ENCODE measurements at places on chromosomes 4 and X. TPM values are rescaled to one million over a fixed set of nuclear protein-coding genes. Genes with fewer than 3 reads are reported as not detected.

DNA sequence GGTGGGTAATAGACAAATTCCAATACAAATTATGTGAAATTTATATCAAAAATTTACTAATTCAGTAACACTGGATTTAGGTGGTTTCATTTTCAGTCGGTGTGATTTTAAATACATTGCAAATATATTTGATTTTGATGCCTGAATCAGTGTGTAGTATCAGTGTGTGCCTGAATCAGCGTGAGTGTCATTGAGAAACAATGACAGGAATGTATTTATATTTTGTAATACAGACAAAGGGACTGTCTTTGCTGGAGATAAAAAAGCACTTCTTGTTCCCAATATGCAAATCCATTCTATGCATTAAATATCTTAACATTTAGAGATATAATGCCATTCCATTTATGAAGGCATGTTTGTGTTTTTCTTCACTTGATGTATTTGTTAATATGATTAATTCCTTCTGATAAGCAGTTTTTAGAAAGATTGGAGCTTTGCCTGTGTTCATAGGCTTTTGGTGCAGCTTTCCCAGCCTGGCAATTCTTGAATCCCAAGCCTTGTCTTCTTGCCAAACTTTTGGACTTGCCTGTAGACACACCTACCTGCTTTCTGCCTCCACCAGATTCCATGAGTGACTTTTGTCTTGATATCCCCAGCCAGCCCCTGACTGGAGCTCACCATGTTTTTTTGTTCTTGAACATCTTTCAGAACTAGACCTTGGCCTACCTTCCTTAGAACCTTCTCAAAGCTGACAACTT is 243.8 kb downstream of the ADGRL3 start:
- DNase-seq, result no peak

The NPY2R gene
- total RNA-seq, result not detected

DNA sequence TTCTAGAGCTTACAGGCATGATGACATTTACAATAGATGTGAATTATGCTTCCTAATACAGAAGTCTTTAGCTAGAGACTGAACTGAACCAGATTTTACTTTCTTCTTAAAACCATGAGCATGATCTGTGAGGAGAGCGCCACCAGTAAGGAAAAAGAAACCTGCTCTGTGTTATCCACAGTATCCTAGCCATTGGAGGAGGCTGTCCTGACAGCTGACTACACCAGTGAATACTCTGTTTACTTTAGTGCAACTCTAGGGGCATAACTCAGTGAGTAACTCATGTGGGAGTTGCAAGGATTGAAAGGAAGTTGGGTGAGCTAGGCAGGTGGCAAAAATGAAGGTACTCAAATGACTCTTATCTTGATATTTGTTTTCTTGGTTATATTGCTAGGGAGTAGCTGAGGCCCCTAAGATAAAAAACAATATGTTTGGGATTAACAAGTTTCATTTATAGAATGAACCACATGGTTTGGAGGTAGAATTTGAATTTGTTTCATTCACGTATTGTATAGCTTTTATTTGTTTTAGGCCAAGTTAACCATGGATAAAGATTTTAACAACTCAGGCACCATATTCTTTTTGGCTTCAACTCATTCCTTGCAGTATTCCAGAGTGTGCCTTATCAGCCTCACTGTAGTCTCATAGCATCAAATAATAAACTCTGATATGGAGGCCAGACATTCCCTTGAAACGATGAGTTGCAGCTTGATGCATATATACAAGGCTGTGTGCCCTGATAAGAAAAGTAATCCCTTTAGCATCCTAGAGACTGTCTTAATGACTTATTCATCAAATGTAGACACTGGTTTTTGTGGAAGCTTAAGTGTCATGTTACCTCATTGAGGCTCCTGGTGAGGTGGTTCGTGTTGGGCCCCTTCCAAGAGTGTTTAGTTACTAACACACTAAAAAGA is 2.5 kb downstream of the BMP3 start:
- no peak for DNase-seq

GRCh38 chr4:53490965-53491622 is 100.2 kb downstream of the LNX1 start:
- DNase-seq, result peak; percentile 27

DNA sequence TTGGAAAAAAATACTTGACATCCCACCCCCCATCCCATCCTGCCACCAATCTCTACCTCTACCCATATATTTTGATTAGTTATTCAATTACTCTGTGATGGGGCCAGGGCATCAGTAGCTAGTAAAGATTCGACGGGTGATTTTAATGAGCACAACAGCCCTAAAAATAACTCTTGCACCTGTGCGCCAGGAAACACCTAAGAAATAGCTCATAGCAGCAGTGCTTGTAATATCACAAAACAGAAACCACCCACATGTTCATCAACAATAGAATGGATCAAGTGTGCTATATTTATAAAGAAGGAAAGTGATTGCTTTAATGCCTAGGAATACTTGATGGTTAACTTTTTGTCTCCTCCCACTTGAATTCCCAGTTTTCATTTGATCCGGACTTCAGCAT is 225.6 kb upstream of the LCORL start:
- DNase-seq, result no peak

The WDR1 gene
- 223 TPM for total RNA-seq

DNA sequence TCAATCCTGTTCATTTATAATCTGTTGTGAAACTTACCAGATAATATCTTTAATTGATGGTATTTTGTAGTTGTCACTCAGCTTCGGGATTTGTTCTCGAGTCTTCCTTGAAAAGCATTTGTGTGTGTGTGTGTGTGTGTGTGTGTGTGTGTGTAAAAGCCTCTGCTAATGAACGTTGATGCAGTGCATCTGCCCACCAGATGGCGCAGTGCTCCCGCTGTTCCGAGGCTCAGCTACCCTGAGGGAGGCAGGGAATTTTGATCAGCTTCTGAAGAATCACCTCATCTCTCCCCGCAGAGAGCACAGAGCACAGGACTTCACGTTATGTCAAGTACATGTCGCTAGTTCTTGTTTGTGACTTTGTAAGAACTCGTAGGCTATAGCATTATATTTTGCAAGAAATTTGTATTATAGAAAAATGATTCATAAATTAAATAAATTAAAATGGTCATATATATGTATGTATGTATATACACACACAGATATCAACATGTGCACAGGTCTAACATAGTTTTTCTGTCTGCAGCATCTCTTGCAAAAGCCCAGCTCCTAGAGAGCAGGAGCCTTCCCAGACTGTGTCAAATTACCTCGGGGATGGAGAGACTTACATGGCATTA is 316.7 kb upstream of the IGFBP7 start:
- DNase-seq, result peak; percentile 19

The ART3 gene
- not detected for total RNA-seq

The IGFBP7 gene
- total RNA-seq, result 0.91 TPM

DNA sequence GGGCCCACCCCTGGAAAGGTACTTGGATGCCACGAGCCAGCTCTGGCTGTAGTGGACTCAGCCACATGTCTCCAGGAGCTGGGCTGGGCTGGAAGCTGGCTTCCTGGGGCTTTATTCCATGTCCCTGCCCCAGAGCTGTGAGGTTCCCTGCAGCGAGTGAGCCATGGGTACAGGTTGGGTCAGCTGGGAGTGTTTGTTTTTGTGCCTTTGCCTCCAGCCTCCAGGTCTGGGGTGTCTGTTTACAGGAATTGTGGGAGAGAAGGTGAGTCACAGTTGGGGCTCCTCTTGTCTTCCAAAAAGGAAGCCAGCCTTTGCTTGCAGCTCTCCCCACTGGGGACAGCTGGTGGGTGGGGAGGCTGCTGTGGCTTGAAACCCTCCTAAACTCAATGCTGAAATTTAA is 21.5 kb downstream of the SORCS2 start:
- DNase-seq, result no peak

The CC2D2A gene
- 13.0 TPM for total RNA-seq

The CITED1 gene
- total RNA-seq, result 2.8 TPM

The SPARCL1 gene
- 0.96 TPM for total RNA-seq

DNA sequence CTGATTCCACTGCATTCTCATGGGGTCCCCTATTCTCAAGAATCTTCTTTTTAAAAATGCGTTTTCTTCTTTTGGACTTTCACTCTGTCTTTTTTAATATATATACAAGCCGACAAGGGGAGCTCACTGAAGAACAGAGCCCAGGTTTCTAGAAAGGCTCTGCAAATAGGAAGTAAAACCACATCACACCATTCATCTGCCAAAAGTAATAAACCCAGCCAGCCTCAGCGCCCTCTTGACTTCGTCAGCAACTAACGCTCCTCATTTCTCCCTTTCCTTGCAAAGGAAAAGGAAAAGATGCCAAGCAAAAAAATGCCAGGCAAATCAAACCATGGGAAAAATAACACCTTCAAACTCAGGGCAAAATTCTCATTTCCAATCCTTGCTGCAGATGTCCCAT is 136.4 kb downstream of the HHIP start:
- no peak for DNase-seq

GRCh38 chrX:73577361-73577760 is 14.4 kb downstream of the CHIC1 start:
- no peak for DNase-seq

GRCh38 chrX:13389501-13389900 is 69.6 kb upstream of the ATXN3L start:
- DNase-seq, result no peak

DNA sequence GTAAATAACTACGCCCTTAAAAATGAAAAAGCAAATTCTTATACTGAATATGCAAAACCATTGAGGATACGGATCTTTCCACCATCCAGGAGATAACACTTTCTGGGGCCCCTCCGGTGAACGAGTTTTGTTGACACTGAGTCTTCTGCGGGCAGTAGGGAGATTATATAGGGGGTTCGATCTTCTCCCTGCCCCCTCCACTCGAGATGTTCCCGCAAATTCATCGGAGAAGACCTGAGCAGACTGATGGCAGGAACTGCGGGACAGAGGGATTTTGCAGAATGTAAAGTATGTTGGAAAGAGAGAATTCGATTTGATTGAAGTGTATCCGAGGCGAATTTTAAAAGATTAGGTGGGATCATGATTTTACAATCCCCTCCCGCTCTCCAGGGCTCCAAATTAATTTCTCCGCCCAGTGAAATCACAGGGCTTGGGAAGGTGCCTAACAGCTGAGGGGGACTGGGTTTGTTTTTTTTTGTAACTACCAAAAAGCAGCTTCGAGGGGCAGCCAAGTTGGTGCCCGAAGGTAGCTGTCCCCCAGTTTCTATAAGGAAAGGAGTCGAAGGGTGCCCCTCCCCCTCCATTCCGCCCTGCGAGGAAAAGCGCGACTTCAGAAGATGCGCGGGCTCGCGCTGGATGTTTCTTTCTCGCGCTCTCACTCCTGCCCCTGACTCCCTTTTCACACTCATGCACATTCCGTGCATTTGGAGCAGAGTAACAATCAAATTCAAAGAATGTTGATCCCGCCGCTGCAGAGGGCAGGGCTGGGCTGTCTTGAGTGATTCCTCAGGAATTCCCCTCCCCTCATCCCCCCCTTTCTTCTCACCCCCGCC is 1.2 kb downstream of the TMEM255A start:
- DNase-seq, result no peak

The PJA1 gene
- total RNA-seq, result 15.7 TPM

DNA sequence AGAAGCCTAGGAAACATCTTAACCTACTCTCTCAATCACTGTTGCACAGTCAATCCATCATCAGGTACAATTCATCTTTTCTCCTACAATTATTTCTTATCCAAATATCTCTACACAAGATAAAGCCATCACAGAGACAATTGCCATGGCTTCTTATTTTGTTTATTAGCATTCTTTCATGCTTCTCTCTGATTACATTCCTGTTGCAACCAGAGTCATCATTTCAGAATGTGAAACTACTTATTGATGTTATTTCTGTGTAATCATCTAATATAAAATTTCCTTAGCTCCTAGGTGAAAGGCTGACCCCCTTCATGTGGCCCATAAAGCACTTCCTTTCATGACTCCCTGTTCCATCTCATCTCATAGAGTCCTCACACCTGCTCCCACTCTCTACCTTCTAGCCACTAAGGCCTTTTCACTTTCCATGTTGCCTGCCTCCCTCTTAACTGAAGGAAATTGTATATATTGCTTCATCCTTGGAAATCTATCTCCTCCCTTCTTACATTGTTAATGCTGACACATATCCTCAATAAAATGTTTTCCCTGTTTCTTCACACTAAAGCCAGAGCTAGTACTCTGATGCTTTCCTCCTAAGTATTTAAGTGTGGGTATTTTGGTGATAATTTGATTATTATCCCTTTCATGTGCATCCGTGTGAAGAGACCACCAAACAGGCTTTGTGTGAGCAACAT is 829.9 kb downstream of the FAT4 start:
- DNase-seq, result no peak

GRCh38 chr4:90145319-90145718 is 18.1 kb downstream of the CCSER1 start:
- DNase-seq, result no peak

GRCh38 chr4:74724979-74725378 is 69.3 kb downstream of the BTC start:
- no peak for DNase-seq

All from HCT116 (cell line).